CD4-positive, alpha-beta T cell (primary cell): ENCODE measurements at places on chromosomes 11 and 22.

DNA sequence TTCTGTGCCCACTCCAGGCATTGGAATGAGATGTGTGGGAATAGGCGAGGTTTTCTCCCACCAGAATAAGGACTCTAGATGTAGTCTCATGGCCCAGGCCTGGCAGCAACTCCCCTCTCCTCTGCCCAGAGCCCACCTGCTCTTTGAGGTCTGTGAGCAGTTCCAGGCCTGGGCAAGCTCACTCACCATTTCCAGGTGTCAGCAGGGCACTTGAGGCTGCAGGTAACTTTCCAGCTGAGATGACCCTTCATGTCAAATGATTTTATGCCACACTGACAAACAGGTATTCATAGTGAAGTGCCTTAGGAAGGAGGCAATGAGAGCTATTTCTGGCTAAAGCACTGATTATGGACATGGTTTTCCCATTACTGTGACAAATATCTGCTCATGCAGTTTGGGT, 123.3 kb upstream of the CCDC90B start:
- no peak for DNase-seq

GRCh38 chr22:44206330-44206645, 25.6 kb downstream of the PARVG start:
- DNase-seq: no peak

GRCh38 chr22:31099841-31100761, 7.3 kb downstream of the SELENOM start:
- DNase-seq: no peak

- DNase-seq: no peak
Measured at GRCh38 chr11:18392434-18393321, 1.7 kb upstream of the LDHA start.

DNA sequence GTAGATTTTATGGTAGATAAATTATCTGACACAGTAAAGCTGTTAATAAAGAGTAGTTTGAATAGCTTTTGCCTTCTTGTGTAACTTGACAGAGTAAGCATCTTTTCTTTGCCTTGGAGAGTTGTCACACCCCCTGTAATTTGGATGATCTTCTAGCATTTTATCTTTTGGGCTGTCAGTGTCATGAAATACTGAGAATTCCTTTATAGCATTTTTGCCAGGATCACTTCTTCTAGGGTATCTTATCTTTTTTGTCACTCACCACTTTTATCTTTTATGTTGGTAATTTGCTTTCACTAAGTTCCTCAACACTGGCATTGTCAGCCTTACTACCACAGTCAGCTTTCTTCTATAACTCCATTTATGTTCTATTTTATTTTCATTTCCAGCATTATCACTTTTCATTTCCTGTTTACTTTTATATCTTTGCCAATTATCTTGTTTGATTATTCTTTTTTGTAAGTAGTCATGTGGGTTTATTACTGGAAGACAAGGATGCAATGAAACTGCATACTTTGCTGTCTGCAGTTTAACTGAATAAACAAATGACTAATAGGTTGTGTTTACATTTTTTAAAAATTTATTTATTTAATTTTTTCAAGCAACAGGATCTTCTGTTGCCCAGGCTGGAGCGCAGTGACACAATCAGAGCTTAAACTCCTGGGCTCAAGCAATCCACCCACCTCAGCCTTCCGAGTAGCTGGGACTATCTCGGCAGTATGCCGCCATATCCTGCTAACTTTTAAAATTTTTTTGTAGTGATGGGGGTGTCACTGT, 28.1 kb upstream of the ACAT1 start:
- DNase-seq: no peak

- no peak for DNase-seq
Measured at GRCh38 chr11:24348908-24349307, 147.9 kb upstream of the LUZP2 start.

DNA sequence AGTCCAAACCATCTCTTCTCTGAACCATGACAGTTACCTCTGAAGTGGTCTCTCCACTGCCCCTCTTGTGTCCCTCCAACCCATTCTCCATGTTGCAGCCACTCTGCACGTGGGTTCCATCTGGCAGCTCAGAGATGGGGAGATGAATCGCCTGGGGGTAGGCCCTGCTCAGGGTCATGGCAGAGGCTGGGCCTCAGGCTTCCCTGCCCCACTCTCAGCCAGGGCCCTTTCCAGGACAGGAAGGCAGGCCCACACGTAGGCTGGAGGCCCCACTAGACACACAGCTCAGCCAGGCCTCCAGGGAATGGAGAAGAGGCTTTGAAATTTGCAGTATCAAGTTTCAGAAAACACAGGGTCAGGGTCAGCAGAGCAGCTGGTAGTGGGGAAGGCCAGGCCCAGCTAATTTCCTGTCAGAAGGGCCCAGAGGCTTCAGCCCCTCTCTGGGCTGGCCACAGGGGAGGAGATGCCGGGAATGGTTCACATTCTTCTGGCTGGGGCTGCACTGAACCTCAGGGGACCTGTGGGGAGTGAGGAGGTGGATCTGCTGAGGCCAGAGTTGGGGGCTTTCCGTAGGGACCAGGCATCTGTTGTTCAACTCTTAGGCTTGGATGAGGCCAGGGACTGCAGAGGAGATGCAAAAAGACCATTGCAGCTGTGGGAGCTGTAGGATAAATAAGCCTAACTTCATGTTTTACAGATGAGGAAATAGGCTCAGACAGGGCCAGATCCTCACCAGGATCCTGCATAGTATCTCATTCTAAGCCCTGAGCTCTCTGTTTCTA, 101.6 kb downstream of the SWAP70 start:
- no peak for DNase-seq

GRCh38 chr22:32476281-32477195, 1.9 kb downstream of the FBXO7 start:
- DNase-seq: no peak

GRCh38 chr11:100383357-100383865, 303.7 kb upstream of the ARHGAP42 start:
- DNase-seq: no peak

- no peak for DNase-seq
Measured at GRCh38 chr22:20001082-20001638, 15.5 kb downstream of the ARVCF start.

DNA sequence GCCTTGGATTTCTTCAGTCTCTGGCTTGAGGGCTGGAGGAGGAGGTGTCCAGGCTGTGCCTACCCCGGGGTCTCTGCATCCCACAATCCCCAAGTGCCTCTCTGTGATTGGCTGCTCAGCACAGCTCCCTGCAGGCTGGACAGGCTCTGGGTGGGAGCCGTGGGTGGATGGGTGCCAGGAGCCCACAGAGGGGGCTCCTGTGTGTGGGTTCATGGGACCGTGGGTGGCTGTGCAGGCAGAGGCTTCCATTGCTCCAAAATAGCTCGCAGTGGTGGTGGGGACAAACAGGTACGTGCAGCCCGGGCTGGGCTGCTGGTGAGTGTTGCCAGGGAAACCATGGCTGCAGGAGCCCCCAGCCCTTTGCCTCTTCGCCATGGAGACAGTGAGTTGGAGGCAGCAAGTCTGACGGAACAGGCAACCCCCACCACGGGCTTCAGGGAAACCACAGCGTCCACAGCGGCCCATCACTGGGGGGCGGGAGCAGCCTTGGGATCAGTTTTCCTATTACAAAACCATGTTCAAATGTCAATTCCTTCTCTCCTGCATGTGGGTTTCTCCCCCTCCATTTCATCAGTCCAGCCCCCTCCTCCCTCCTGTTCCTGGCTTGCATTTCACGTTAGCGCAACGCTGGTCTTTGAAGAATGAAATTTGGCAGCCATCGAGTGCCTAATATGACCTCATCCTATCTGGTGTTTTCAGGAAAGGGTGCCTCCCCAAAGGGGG, 155.2 kb downstream of the TRIM29 start:
- no peak for DNase-seq

GRCh38 chr11:79440571-79441460, at the start of gene TENM4:
TENM4 (minus strand) TSS chr11:79441030; CDS start chr11:79069944, 371,086 bp downstream.
- DNase-seq: no peak

- DNase-seq: no peak
Measured at GRCh38 chr22:24321999-24322398, 51.4 kb downstream of the SPECC1L start.

DNA sequence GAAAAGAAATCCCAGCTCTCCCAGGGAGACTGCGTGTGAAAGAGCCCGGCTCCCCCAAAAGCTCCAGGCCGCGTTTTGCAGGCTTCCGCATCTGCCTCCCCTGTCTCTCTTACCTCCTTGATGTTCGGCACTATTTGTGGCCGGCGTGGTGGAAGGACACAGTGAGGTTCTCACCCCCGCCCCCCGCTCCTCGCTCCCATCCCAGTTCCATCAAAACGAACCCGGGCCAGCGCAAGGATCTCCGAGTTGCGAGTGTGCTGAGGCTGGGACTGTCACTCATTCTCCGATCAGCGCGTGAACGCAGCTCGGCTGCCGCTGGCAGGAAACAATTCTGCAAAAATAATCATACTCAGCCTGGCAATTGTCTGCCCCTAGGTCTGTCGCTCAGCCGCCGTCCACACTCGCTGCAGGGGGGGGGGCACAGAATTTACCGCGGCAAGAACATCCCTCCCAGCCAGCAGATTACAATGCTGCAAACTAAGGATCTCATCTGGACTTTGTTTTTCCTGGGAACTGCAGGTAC, at the start of gene NCAM1:
Gene NCAM1, plus strand, starts transcription at position 275 of the 523 bp plus-strand sequence.
- no peak for DNase-seq

GRCh38 chr11:123426789-123427188, 3.3 kb upstream of the GRAMD1B start:
- no peak for DNase-seq

DNA sequence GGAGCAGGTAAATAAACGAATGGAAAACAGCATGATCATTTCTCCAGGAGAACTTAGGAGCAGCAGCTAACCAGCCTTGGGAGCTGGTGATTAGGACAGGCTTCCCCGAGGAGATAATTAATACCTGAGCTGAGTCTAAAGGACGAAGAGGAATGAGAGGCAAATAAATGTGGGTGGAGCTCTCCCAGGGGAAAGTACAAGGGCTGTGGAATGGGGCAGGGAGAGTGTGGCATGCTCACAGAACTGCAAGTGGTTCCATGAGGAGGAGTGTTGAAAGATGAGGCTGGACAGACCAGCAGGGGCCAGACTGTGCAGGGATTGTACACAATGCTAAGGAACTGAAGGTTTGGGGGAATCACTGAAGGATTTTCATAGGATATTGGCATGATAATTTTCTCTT, 14.2 kb upstream of the TLCD5 start:
- no peak for DNase-seq

DNA sequence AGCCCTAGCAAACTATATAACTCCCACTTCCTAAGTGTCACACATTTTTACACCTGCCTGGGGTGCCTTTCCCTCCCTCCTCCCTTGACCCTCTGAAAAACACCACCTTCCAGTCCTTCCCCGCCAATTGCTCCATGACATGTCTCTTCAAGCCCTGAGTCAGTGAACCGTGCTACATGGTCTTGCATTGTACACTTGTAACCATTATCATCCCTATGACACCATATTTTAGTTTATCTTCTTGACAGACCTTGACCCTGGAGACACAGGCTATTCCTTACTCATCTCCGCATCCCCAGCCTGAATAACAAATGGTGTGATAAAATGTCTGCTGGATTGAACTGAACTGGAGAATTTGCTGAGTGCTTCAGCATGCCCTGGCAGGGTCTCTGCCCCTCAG, 36.9 kb downstream of the TNKS1BP1 start:
- no peak for DNase-seq
